ENCODE measurements at places on chromosomes 4 and X.

GRCh38 chr4:151854731-151855130 lies 93.9 kb upstream of the GATB start:
- no peak for DNase-seq

GRCh38 chr4:8350352-8350751 lies 80.8 kb downstream of the HTRA3 start:
- DNase-seq, result no peak

DNA sequence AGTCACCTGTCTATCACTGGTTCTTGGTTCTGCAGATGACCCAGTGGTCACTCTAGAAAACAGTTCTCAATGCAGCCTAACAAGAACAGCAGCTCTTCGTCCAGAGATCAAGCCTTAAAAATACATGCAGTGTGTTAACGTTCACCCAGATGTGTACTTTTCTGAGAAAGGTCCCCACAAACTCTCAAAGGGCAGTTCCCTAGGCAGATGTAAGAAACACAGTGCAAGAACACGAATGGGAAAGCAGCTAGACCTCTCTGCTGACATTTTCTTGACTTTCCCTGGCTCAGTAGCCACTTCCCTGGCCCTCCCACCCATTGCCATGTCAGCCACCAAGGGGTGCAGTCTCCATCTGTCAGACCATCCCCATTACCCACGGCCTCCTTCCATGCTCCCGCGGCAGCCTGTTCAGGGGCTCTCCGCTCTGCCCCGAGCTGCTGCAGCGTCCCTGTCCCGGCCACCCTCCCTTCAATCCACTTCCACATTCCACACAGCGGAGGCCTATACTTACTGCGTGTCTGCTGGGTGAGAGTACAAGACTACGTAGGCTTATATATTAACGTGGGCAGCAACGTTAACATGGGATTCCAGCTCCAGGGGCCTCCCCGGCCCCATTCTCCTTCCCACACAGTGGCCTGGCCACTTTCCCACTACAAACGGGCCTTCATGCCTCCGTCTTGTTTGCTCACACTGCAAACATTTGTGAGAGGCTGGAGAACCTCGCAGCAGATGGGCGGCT lies 34.3 kb downstream of the IRF2 start:
- no peak for DNase-seq

DNA sequence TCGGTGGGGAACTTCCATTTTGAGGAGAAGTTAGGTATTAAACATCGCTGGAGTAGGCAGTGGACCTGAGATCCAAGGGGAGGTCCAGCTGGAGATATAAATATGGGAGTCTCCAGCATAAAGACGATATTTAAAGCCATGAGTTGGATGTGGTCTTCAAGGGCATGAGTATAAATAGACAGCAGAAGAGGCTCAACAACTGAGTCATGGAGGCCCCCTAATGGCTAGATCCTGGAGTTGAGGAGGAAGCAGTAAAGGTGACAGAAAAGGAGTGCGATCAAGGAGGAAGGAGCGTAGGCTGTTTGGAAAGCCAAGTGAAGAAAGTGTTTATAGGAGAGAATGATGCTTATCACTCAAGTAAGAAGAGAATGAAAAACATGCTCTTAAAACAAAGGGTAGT lies 18.1 kb upstream of the APBB2 start:
- no peak for DNase-seq

GRCh38 chrX:133922390-133922771 lies 63.0 kb downstream of the GPC3 start:
- no peak for DNase-seq

GRCh38 chr4:79042079-79042674 lies 102.9 kb upstream of the PAQR3 start:
- DNase-seq, result no peak

DNA sequence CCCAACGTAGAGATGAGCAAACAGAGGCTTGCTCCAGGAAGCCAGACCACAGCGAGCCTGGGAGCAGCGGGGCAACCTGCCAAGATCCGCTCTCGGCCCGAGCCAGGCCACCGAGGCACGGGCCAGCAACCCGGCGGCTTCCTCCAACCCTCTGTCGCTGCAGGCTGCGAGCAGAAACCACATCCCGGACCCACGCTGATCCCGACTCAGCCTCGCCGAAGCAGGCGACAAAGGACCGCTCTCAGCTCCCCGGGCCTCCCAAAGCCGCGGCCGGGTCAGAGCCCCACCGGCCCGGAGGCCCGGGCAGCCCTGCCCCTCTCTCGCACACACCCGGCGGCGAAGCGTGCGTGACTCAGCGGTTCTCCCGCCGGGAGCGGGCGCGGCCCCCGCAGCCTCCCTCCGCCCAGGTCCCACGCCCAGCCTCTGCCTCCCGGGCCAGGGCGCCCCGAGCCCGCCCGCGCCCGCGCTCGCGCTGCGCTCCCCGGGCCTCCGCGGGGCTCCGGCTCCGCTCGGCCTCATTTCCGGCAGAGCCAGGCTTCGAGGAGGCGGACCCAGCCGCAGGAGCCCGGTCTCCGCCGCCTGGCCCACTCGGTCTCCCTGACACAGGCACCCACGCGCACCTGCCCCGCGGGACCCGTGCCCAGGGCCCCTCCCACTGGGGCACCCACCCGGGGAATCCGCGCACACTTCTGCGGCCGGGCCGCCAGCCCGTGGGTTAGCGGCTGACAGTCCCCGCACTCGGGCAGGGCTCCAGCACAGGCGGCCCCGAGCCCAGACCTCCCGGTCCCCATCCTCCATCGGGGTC lies 1.7 kb downstream of the PPP2R2C start:
- DNase-seq, result no peak

GRCh38 chr4:7322166-7322991 lies 112.4 kb downstream of the PSAPL1 start:
- DNase-seq, result no peak

GRCh38 chr4:118351851-118352827 lies 664 bp downstream of the PRSS12 start:
- no peak for DNase-seq

DNA sequence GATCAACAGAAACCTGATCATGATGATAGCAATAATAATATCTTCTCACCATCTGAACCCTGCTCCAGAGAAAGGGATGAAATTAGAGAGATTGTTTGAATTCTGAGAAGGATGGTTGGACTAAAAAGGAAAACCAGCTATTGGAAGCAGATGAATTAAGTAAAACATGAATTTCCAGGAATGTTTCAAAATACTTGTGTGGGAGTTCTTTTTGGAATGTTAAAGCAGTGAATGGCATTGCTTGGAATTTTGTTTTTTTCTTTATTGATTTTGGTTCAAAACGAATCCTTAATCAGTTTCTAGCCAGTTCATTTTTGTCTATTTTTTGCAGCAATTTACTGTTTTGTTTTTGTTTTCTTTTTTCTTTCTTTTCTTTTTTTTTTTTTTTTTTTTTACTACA lies 150.3 kb downstream of the NHS start:
- no peak for DNase-seq

DNA sequence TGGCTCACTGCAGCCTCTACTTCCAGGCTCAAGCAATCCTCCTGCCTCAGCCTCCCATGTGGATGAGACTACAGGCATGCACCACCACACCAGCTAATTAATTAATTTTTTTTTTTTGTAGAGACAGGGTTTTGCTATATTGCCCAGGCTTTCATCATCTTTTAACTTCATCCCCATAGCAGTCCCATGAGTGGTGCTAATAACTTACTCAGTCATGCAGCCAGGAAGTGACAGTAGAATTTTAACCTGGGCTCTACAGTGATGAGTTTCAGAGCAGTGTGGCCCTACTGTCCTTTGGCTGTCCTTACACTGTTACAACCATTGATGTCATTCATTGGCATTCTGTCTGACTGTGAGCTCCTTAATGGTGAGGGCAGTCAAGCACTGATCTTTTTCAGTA lies 3.9 kb upstream of the OCIAD2 start:
- no peak for DNase-seq

DNA sequence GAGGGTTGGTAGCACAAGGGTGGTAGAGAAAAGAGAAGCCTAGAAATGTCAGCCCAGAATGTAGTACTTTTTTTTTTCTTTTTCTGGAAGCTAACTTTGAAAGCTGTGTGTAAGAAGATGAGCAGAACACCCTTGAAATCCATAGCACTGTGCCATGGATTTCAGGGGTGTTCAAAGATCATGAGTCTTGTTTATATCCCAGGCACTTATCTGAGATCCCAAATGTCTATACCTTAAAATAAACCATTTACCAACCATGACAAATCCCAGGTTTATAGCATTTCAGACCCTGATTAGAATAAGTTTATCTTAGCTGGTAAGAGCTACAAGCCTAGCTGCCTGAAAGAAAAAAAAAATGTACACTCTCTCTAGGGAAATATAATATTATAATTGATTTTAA lies 389.9 kb upstream of the ANXA10 start:
- DNase-seq, result no peak

DNA sequence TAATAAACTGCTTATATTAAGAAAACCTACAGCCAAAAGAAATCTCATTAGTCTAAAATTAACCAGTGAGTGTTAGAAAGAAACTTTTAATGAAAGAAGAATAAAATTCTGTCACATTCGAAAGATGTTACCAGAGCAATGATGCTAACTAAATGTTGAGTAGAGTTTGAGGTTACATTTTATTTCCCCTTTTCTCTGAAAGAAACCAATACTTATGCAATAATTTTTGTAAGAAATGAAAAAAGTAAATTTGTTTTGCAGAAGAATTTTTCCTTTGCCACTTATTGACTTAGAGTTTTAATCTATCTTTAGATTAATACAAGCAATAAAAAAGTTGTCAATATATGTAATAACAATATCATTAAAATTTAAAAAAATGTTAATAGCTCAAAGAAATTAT lies 574.0 kb upstream of the GALNTL6 start:
- DNase-seq, result no peak

DNA sequence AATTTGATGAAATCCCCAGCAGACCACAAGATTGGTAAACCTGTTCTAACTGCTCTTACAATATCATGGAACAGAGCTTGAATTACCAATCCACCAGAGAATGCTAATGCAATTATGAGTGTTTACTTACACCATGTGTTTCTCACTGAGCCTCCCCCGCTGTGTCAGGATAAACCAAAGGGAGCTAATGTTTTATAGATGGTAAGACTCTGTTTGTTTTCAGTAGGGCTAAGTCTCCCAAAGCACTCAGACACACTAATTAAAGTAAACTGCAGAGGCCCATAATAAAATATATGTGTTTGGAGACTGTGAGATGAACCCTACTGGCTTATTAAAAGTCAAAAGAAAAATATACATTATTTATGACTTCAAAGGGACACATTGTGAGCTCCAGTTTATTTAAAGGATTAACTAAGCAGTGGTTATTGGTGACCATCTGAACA lies 261.7 kb upstream of the FAM241A start:
- no peak for DNase-seq

- no peak for DNase-seq
Observed at GRCh38 chr4:181008164-181008563, 1235.0 kb upstream of the TENM3 start.

GRCh38 chr4:172035562-172035961 lies 222.4 kb downstream of the GALNTL6 start:
- DNase-seq, result no peak

GRCh38 chr4:1466034-1466862 lies 60.0 kb upstream of the NKX1-1 start:
- DNase-seq, result no peak

DNA sequence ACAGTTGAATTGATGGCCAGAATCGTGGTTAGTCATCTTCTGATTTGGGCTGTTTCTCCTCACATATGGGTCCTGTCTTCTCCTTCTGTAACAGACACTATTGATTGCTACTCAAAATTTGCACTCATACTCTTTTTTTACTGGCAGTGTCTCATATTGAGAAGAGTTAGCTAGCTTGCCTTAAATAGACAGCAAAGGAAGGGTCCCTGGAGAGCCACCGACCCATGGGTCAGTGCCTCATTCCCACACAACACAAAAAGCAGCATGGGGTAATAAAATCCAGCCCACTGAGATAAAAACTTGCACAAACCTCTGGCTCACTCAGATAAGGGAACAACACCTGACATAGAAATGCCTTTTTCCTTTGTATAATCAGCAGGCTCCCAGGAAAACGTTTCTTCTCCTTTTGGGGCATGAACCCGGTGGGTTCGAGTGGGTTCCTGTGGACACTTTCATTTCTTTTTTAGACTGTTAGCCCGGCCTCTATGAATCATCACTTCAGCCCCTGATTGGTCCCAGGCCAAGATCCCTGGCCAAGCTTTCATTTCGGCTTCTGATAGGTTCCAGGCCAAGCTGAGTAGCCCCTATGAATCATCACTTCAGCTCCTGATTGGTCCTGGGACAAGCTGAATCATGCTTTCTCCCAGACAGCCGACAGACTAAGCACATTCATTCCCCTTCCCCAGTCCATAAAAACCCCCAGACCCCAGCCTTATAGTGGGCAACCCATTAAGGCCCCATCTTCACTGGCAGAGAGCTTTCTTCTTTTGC lies 408.1 kb downstream of the DCAF12L2 start:
- DNase-seq, result no peak

GRCh38 chr4:65367306-65367705 lies 303.0 kb downstream of the EPHA5 start:
- no peak for DNase-seq

- DNase-seq, result no peak
Observed at GRCh38 chr4:187301923-187302322, 578.3 kb upstream of the FAT1 start.

Data from activated CD4-positive, alpha-beta T cell treated with anti-CD3 and anti-CD28 coated beads, Interleukin-2, amount 50 U/mL, for 24 hours (primary cell).